ENCODE measurements at places on chromosomes 3 and 15.

DNA sequence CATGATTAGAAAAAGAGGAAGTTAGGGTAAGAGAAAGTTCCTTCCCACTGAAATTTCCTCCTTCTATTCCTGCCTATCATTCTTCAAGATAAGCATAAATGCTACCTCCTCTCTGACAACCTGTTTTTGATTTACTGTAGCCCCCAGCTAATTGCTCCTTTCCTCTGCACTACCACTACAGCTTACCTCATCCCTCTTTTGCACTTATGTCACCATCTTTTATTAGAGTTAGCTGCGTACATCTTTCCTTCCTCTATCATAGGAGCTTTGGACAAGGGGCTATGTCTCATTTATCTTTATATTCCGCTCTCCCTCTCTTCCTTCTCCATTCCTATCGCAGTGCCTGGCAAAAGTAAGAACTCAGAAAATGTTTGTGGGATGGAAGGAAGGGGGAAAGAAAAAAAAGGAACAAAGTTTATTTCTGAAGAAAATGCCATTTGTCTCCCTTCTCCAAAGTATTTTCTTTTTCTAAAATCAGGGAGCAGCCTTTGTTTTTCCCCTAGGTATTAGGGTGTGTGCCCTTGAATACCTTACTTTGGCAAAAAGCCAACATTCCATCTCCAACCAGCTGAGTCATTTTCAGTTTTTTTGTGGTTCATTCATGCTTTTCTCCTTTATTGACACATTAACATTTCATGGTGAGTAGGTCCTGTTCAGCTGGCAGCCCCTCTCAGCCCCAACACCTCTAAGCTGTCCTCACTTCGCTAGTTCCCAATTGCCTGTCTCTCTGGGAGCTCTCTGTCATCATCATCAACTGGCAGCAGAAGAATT, 87.6 kb upstream of the SOX2 start:
- DNase-seq, result no peak

DNA sequence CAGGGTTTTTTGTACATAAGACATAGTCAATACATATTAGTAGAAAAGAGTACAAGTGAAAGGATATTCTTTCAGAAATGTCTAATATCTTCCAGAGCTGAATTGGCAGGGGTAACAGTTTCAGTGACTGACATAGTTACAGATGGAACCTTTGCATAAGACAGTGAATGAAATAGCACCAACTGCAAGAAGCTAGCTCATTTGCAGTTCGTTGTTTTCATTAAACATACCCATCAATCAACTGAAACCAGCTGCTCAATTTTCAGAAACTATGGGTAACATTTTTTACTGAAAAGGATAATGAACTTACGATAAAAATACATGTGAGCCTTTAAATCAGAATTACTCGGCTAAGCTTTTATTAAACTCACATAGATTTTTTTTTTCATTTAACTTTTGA, 93.9 kb upstream of the EPHA3 start:
- no peak for DNase-seq

- DNase-seq, result no peak
These were observed 394.6 kb downstream of the GABRB3 start for GRCh38 chr15:26378304-26378703.

DNA sequence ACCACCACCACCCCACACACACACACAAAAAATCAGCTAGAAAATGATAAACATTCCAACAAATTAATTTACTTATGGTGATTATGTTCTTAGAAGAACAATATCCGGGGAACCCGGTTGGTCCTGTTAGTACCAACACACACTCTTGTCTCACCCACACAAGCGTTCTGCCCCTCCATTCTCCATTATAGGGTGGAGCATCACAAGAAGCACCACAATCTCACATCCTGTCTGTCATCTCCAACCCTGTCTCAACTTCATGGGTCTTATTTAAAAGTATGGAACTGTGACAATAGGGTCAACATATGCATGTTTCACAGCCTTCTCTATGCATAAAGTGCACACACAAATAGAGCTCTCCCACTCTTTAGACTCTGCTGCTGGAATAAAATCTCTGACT, 5.6 kb downstream of the GSK3B start:
- DNase-seq, result no peak

- peak; percentile 90 for DNase-seq
These were observed at the start of gene NFKBIZ for GRCh38 chr3:101848754-101849713. Gene NFKBIZ (plus strand): TSS chr3:101849514. CDS start chr3:101849629, 115 bp downstream.
